Adrenal gland (tissue), 19 donors: ENCODE measurements at places on chromosomes 1 and 21. TPM values are rescaled to one million over a fixed set of nuclear protein-coding genes. Genes with fewer than 3 reads are reported as not detected.
A peak's percentile ranks its signal among the peaks of the same experiment; 100 is the strongest.

The ERI3 gene
- 52.1 TPM for total RNA-seq

The CELA3A gene
- 3.1 TPM for total RNA-seq

DNA sequence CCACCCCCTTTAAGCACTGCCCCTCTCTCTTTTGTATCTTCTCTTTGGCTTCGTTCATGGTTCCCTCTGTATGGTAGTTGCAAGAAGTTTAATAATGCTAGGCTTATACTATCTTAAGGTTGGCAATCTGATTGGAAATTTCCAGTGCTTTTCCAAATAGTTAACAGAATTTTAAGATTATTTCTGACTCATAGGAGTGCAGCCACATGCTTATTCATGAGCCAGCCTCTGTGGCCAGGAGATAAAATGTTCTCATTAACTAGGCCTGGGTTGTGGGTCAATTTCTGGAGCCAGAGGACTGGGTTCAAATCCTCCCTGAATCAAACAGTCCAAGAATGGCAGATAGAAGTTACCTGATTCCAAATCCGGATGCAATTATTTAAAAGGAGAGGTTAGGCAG is 103.1 kb downstream of the ATP6V1G3 start:
- DNase-seq, result no peak

The CLEC20A gene
- not detected for total RNA-seq

The DENND2C gene
- total RNA-seq, result 0.91 TPM

The TMIGD3 gene
- 15.9 TPM for total RNA-seq

- DNase-seq, result no peak
- no peaks in the 10 kb centered on the region for H3K36me3 ChIP-seq
- no peaks in the 10 kb centered on the region for H3K27me3 ChIP-seq
- no peak overlapping the region for H3K4me3 ChIP-seq
- peaks cover 15% of the 10 kb centered on the region for H3K4me1 ChIP-seq
- no peak overlapping the region for H3K27ac ChIP-seq
Observed at GRCh38 chr1:207239874-207240273, 81.6 kb upstream of the CD55 start.

GRCh38 chr1:16249596-16250241 is 12.7 kb upstream of the CPLANE2 start:
- H3K4me3 ChIP-seq, result no peak overlapping the region
- no peaks in the 10 kb centered on the region for H3K36me3 ChIP-seq
- DNase-seq, result peak; percentile 83

- no peaks in the 10 kb centered on the region for H3K36me3 ChIP-seq
- no peak overlapping the region for H3K4me3 ChIP-seq
- H3K27ac ChIP-seq, result no peak overlapping the region
- H3K27me3 ChIP-seq, result no peaks in the 10 kb centered on the region
- peaks cover 29% of the 10 kb centered on the region for H3K4me1 ChIP-seq
Observed at GRCh38 chr1:184624626-184625025, 130.0 kb downstream of the EDEM3 start.

- H3K36me3 ChIP-seq, result no peaks in the 10 kb centered on the region
- DNase-seq, result no peak
- no peak overlapping the region for H3K27ac ChIP-seq
- H3K4me3 ChIP-seq, result peak overlapping the region; percentile 43
Observed at GRCh38 chr1:165235155-165235776, 121.2 kb downstream of the LMX1A start.

GRCh38 chr1:176790786-176791185 is 327.8 kb downstream of the PAPPA2 start:
- no peaks in the 10 kb centered on the region for H3K4me1 ChIP-seq
- no peak for DNase-seq
- no peaks in the 10 kb centered on the region for H3K27me3 ChIP-seq
- H3K27ac ChIP-seq, result no peak overlapping the region
- H3K36me3 ChIP-seq, result no peaks in the 10 kb centered on the region
- H3K4me3 ChIP-seq, result no peak overlapping the region

DNA sequence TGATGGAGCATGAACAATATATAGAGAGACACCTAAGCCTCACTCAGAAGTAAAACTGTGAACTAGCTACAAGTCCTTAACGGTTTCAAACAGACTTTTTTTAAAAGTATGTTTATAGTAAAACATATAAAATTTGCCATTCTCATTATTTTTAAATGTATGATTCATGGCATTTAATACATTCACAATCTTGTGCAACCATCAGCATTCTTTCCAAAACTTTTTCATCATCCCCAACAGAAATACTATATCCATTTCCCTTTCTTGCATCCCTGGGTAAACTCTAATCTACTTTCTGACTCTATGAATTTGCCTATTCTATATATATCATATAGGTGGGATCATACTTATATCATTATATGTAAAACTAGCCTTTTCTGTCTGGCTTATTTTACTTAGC is 25.5 kb downstream of the EVI5 start:
- H3K36me3 ChIP-seq, result no peaks in the 10 kb centered on the region
- no peak overlapping the region for H3K27ac ChIP-seq
- no peak for DNase-seq
- H3K4me1 ChIP-seq, result no peaks in the 10 kb centered on the region
- no peak overlapping the region for H3K4me3 ChIP-seq

GRCh38 chr1:170682169-170682568 is 18.2 kb downstream of the PRRX1 start:
- no peak for DNase-seq
- no peak overlapping the region for H3K4me3 ChIP-seq
- H3K4me1 ChIP-seq, result no peaks in the 10 kb centered on the region

- no peak overlapping the region for H3K4me3 ChIP-seq
- H3K4me1 ChIP-seq, result peaks cover 21% of the 10 kb centered on the region
- no peaks in the 10 kb centered on the region for H3K36me3 ChIP-seq
- DNase-seq, result no peak
- no peak overlapping the region for H3K27ac ChIP-seq
Observed at GRCh38 chr1:229340496-229340895, 2.4 kb downstream of the CCSAP start.

GRCh38 chr1:228685081-228685660 is 50.1 kb upstream of the RHOU start:
- DNase-seq, result no peak
- H3K27me3 ChIP-seq, result no peaks in the 10 kb centered on the region
- no peaks in the 10 kb centered on the region for H3K36me3 ChIP-seq
- no peak overlapping the region for H3K27ac ChIP-seq

GRCh38 chr1:84409888-84410287 is 11.6 kb downstream of the DNASE2B start:
- no peak overlapping the region for H3K27ac ChIP-seq
- no peak overlapping the region for H3K4me3 ChIP-seq
- H3K4me1 ChIP-seq, result peaks cover 7% of the 10 kb centered on the region
- H3K36me3 ChIP-seq, result no peaks in the 10 kb centered on the region
- H3K27me3 ChIP-seq, result no peaks in the 10 kb centered on the region
- DNase-seq, result no peak

DNA sequence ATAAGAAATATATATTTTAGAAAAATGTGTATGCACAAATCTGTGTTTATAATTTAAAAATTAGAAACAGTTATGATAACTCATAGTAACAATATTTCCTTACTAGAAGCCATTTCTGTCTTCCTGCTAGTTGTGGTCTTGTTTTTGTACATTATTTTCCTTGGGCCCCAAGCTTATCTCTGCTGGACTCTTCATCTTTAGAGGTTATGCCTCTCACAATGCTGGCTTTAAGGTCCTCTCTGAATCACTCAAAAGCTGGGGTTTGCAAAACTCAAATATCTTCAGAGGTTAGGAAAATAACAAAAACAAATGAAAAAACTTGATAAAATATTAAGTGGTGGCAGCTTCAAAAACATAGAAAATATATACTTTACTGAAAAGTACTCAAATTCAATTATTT is 133.8 kb downstream of the PTPRC start:
- H3K36me3 ChIP-seq, result no peaks in the 10 kb centered on the region
- no peak overlapping the region for H3K27ac ChIP-seq
- H3K4me3 ChIP-seq, result no peak overlapping the region
- no peaks in the 10 kb centered on the region for H3K27me3 ChIP-seq
- peaks cover 6% of the 10 kb centered on the region for H3K4me1 ChIP-seq
- no peak for DNase-seq

- no peak for DNase-seq
- no peak overlapping the region for H3K4me3 ChIP-seq
- no peak overlapping the region for H3K27ac ChIP-seq
- H3K4me1 ChIP-seq, result no peaks in the 10 kb centered on the region
- H3K36me3 ChIP-seq, result no peaks in the 10 kb centered on the region
Observed at GRCh38 chr1:177937931-177938330, 31.9 kb downstream of the SEC16B start.

The BECN2 gene
- total RNA-seq, result not detected

DNA sequence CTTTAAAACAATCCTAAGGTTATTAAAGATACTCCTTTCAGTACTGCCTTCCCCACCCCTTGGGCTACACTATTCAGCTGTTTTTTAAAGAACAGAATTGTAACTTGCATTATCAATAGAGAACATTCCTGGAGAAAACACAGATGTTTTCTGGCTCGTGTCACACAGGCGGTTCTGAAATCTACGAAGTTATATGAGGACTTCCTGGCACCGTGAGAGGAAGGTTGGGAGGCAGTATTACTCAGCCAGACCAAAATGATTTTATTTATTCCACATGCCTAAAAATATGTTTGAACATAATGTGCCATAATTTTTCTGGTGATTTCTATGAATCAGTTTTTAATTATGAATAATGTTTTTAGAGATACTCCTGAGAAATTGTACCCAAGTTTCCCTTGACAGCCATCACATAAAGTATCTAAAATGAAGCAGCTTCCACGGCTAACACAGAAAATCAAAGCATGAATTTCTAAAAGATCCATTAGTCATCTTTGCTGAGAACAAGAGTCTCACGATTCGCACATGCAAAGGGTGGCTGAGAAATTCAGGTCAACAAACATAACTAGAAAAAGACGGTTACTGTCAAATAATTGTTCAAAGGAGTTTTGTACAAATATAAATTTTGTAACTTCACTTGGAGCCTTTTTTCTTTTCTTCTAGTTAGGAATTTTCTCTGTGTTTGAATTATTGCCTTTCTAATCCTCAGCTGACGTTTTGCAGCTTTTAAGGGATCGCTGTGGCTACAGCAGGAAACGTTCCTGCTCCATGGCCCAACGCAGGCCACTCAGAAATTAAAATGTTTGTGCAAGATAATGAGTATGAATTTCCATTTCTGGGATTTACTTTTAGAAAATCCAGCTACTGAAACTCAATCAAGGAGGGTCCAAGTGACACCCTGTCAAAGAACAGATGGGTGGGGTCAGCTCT is 8.0 kb upstream of the SIM2 start:
- no peaks in the 10 kb centered on the region for H3K4me1 ChIP-seq
- no peak overlapping the region for H3K27ac ChIP-seq
- no peak for DNase-seq
- no peaks in the 10 kb centered on the region for H3K36me3 ChIP-seq
- no peak overlapping the region for H3K4me3 ChIP-seq

DNA sequence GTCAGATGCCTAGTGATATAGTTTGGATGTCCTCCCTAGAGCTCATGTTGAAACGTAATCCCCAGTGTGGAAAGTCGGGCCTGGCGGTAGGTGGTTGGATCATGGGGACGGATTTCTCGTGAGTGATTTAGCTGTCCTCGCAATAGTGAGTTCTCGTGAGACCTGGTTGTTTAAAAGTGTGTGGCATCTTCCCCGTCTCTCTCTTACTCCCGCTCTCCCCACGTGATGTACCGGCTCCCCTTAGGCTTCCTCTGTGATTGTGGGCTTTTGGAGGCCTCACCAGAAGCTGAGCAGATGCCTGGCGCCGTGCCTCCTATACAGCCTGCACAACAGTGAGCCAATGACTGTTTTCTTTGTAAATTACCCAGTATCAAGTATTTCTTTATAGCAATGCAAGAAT is 264.5 kb downstream of the TTLL7 start:
- no peaks in the 10 kb centered on the region for H3K27me3 ChIP-seq
- H3K36me3 ChIP-seq, result no peaks in the 10 kb centered on the region
- no peaks in the 10 kb centered on the region for H3K4me1 ChIP-seq
- no peak overlapping the region for H3K27ac ChIP-seq

DNA sequence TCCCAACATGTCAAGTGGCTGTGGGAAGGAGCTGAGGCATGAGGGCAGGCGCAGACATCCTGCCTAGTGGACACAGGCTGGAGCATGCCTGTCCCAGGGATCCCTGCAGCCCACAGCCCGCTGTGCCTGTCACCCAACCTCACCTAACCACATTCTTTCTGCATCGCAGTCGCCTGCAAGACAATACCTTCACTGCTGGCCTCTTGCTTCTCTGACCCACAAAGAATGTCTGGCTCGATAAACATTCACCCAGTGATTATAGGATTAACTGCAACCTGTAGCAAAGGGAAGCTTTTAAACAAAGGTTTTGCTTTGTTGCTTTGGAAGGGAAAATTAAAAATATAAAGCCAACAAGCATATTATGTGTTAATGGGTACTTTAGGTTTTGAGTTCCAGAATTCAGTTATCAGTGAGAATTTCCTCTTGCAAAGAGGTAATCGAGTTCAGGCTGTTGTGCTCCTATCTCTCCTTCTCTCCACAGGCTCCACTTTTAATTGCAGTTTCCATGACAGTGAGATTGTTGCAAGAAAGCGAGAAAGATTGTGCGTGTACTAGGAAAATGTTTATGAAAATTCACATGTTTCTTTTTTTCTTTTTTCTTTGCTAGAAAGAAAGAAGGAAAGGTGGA is 40.0 kb upstream of the ZNF648 start:
- no peak for DNase-seq
- no peaks in the 10 kb centered on the region for H3K4me1 ChIP-seq
- no peak overlapping the region for H3K4me3 ChIP-seq
- no peaks in the 10 kb centered on the region for H3K27me3 ChIP-seq

DNA sequence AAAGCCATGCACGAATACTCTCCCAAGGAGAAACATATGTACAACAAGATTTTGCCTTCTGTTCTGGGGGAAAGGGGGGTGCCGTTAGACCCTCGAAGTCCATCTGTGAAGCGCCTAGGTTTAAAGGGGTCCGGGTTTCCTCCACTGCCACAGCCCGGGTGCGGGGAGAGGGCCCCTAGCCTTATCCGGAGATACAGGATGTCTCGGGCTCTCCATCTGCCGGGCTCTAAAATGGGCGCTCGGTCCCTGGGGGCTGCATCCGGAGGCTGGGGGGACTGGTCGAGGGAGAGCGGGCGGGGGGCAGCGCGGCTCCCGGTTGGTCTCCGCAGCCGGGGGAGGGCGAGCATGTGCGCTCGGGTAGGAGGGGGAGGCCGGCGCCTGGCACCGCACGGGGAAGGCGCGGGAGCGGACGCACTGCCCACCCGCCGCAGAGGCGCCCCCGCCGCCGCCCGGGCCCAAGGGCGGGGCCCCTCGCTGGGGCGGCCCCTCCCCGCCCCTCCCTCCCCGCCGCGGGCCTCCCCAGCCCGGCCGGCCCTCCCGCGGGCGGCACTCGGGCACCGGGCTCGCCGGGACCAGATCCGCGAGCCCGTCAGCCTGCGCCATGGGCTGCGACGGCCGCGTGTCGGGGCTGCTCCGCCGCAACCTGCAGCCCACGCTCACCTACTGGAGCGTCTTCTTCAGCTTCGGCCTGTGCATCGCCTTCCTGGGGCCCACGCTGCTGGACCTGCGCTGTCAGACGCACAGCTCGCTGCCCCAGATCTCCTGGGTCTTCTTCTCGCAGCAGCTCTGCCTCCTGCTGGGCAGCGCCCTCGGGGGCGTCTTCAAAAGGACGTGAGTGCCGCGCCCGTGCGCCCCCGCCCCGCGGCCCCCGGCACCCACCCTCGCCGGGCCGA is 63.1 kb downstream of the ELK4 start:
- peaks cover 34% of the 10 kb centered on the region for H3K27me3 ChIP-seq
- H3K4me1 ChIP-seq, result no peaks in the 10 kb centered on the region
- no peak for DNase-seq
- no peak overlapping the region for H3K4me3 ChIP-seq
- no peak overlapping the region for H3K27ac ChIP-seq

The NBPF11 gene
- 5.0 TPM for total RNA-seq
